ENCODE measurements at places on chromosomes 6 and 20.

- DNase-seq, result no peak
Observed at GRCh38 chr6:5814116-5814515, 192.6 kb downstream of the NRN1 start.

- no peak for DNase-seq
Observed at GRCh38 chr6:47653706-47654105, 44.7 kb upstream of the ADGRF4 start.

DNA sequence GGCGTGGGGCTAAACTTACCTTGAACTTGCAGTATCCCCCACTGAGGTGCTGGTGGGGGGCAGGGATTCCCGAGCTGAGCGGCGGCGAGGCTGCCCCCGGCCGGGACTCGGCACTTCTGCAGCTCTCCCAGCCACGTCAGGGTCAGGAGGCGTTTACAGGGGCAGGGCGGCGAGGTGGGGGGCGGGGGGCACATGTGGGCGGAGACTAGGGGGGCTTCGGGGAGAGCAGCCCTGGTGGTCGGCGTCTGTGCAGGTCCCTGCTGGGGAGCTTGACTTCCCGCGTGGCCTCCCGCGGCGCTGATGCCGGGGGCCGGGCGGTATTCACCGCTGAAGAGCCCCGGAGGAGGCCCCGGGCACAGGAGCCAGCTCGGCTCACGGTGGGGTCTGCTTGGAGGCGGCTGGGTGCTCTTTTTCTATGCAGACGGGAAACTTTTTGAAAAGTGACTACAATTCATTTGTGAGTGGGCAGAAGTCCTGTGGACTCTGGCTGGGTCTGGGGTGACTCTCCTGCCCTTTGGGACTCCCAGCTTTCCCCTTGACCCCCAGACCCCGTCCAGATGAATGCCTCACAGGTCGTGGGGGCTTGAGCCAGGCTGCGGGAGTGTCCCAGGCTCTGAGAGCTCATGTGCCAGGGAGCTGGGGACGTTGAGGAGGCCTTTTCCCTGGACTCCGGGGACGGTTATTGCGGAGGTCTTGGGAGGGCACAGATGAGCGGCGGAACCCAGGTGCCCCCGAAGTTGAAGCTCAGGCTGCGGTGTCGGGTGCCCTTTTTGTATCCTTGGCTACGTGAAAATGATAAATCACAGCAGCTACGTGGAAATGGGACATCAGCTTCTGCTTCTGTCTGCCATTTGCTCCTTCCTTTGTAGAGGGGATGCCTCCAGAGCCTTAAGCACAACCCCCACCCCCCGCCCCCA, 75.9 kb upstream of the GATA5 start:
- DNase-seq, result no peak

DNA sequence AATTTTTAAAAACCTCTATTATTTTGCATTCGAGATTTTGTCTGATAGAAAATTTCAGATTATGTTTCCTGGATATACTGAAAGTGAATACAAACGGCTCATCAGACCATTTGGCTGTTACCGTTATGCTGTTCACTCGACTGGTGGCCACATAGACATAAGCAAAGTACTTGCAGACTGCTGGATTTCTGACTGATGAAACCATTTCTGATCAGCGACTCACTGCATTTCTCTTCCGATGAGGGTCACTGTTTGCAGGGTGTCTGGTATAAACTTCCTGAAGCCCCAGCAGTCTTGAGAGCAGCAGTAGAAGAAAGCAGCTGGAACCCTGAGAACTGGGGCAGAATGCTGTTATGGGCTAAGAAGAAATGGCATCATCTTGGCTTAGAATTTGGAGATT, 17.7 kb downstream of the SNX9 start:
- DNase-seq, result no peak

GRCh38 chr6:165844232-165844631, 181.2 kb upstream of the PDE10A start:
- no peak for DNase-seq

DNA sequence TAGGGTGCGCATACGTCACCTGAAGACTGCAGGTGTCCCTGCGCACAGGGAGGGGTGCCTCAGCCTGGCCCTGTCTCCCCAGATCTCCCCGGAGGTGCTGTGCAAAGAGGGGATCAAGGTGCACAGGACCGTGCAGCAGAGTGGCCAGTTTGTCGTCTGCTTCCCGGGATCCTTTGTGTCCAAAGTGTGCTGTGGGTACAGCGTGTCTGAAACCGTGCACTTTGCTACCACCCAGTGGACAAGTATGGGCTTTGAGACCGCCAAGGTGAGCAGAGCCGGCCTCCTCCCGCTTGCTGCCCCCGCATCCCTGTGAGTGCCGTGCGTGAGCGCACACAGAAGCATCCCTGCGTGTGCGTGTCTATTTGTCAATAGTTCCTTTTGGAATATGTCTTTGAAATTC, 150.7 kb downstream of the DTNBP1 start:
- no peak for DNase-seq

- DNase-seq, result no peak
Observed at GRCh38 chr20:50278684-50279531, 88.3 kb downstream of the CEBPB start.

DNA sequence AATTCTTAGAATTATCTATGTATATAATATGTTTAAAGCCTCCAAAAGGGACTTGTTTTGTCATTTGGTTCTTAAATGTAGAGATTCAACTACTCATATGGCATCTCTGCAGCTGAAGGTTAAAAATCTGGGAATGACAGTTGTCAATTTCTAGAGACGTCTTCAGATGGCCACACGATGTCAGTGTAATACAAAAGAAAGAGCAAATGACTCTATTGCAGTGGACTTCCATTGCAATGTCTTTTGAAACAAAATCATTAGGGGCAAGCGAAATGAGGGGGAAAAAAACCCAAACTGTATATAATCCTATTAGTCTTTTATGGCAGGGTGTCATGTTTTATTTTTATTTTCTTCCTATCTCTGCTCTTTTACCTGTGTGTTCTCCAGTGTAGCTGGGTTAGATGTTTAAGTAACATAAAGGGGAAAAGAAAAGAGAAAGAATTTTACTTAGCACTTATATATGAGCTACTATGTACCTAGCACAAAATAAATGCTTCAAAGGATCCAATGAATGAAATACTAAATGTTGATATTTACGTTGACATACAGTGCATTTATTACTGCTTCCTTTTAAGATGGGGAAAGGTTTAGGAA, 26.2 kb downstream of the CCN2 start:
- DNase-seq, result peak; percentile 53

- DNase-seq, result no peak
Observed at GRCh38 chr6:15569035-15569995, 93.5 kb downstream of the DTNBP1 start.

DNA sequence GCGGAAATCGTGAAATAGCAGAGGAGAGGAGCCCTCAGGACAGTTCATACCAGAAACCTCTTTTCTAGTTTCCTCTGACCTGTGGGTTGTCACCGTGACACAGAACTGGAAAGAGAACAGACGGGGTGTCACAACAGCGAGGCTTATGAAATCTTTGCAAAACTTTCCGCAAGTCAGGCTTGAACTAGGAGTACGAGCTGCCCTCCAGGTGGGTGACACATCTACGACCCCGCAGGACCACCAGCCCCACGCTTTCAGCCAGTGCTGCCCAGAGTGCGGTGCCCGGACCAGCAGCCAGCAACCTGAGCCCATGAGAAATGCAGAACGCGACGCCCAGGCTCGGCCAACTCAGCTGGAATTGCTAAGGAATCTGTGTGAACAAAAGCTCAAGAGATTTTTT, 30.8 kb downstream of the WRNIP1 start:
- no peak for DNase-seq

DNA sequence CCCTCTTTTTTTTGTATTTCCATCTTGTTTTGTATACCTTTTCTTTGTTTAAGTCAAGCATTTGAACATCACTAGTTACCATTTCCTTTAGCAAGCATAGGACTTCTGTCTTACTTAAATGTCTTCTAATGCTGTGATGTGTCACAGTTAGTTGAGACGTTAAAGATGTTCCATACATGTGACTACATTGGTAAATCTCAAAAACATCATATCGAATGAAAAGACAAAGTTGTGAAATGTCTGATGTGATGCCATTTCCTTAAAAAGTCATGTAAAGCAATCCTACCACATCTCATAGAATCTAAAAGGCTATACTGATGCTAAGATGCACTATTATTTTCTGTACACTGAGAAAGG, 26.8 kb downstream of the SLC16A10 start:
- no peak for DNase-seq

DNA sequence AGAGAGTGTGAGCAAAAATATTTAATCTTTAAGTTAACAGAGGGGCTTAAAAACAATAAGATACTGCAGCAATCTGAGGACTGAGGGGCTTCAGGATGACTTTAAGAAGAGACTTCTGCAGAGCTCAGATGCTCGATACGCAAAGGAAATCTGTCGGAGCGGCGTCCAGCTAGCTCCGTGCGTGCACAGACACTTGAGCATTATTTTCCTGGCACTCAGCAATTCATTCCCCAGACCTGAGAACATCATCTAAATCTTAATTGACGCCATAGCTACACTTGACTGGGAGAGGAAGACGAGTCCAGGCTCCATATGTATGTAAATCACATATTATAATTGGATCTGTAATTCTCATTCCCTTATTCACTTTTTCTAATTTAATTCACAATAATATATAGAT, 228.2 kb downstream of the SOD2 start:
- DNase-seq, result no peak

- DNase-seq, result no peak
Observed at GRCh38 chr6:166656230-166657151, 29.4 kb upstream of the RPS6KA2 start.

DNA sequence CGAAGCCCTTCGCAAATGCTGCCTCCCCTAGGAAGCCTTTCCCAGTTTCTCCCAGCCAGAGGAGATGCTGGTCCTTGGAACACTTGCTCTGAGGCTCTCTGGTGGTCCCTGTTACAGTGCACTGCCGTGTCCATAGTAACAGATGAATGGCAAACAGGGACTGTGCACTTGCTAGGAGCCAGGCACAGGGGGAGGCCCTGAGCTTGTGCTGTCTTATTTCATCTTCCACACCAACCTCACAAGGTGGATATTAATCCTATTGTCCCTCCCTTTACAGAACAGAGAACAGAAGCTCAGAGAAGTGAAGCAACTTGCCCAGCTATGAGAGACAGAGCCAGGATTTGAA, 19.0 kb downstream of the SRC start:
- no peak for DNase-seq

GRCh38 chr6:159555082-159555875, 137.8 kb downstream of the SOD2 start:
- no peak for DNase-seq

GRCh38 chr6:43454290-43454695, 1.1 kb downstream of the DLK2 start:
- DNase-seq, result no peak

- DNase-seq, result no peak
Observed at GRCh38 chr6:40973304-40973703, 65.7 kb downstream of the UNC5CL start.

- peak; percentile 28 for DNase-seq
Observed at GRCh38 chr6:112153926-112154607, 66.7 kb downstream of the FAM229B start.

GRCh38 chr6:142757852-142758628, 186.9 kb downstream of the HIVEP2 start:
- no peak for DNase-seq

GRCh38 chr6:9834233-9834632, 580.6 kb downstream of the TFAP2A start:
- no peak for DNase-seq

DNA sequence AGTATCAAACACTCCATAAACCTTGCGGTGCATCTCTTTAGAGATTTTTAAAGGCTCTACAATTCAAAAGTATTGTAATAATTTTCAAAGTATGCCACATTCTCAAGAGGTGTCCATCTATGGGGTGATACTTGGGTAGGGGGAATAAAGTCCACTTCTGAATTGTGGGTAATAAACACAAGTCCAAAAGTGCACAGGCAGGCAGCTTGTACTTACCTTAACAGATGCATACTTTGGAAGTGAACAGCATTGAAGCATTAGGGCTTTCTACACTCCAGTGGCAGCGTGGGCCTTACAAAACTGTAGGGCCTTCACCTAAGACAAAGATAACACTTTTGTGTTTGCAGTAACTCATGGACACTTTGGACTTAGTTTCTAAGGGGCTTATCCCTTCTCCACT, 58.6 kb downstream of the AIG1 start:
- DNase-seq, result no peak

GRCh38 chr6:28542440-28543296, 17.0 kb downstream of the GPX5 start:
- peak; percentile 80 for DNase-seq

GRCh38 chr20:10603971-10604864, 69.6 kb downstream of the JAG1 start:
- peak; percentile 25 for DNase-seq

DNA sequence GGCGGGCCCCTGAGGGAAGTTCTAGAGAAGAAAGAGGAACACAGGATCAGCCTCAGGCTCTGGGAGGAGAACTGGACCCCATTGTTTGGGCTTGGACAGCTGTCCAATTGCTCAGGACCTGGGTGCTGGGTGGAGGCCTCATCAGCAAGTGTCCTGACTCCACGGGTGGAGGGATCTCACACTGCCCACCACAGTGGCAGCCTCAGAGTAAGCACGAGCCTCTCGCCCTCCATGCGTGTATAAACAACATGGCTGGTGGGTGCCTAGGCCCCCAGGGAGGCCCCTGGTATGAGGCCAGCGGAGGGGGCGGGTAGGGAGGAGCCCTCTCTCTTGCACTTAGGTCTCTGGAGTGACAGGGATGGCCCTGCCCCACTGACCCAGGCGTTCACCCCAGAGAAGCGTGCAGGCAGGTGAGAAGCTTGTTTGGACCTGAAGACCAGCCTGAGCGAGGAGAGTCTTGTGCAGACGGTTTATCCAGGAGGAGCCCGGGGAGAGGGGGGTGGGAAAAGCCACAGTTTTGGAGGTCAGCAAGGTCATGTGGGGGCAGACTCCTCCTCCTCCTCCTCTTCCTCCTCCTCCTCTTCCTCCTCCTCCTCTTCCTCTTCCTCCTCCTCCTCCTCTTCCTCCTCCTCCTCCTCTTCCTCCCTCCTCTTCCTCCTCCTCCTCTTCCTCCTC, 41.9 kb upstream of the BHLHE23 start:
- no peak for DNase-seq

DNA sequence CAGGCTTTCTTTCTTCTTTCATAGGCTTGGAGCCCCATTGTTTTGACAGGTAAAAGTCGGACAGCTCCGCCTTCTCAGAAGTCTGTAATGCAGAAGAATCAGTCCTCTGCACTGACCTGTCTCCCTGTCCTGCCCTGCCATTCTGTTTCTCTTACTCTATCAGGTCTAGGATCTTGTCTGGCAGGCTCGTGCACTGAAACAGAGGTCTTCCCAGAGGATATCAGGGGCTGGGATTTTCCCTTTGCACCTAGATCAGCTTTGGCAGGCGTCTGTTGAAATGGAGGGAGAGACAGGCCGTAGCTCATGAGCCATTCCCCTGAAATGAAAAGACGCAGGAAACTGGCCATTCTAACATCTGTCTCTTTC, 25.0 kb downstream of the KIF3B start:
- DNase-seq, result no peak

DNA sequence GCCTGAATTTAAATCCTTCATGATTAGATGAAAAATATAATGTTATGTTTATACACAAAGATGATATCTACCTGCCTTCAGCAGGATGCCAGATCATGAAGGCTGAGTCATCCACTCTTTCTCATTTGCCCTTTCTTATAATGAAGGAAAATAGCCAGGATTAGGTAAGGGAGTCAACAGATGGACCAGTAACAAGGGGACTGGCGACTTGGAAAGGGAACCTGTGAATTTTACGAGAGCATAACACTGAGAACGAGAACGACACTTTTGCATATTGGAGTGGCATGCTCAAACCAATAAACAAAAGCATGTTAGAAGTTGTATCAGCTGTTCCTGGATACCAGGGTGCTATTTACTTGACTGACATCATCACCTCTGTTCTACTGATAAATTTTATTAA, 154.0 kb downstream of the LAMP5 start:
- no peak for DNase-seq

All from SW480 (cell line).